ENCODE measurements at places on chromosomes 1 and 21. TPM values are rescaled to one million over a fixed set of nuclear protein-coding genes. Genes with fewer than 3 reads are reported as not detected.
A peak's percentile ranks its signal among the peaks of the same experiment; 100 is the strongest.

- H3K36me3 ChIP-seq, result no peaks in the 10 kb centered on the region
- no peak overlapping the region for H3K4me3 ChIP-seq
- no peak for DNase-seq
- no peaks in the 10 kb centered on the region for H3K27me3 ChIP-seq
Measured at GRCh38 chr1:22760455-22760854, 49.8 kb downstream of the EPHB2 start.

- no peak overlapping the region for H3K4me3 ChIP-seq
- DNase-seq, result no peak
- H3K36me3 ChIP-seq, result peaks cover 41% of the 10 kb centered on the region
Measured at GRCh38 chr21:31974454-31974985, 101.7 kb downstream of the HUNK start.

Gene KLHDC9
- total RNA-seq, result 14.7 TPM

DNA sequence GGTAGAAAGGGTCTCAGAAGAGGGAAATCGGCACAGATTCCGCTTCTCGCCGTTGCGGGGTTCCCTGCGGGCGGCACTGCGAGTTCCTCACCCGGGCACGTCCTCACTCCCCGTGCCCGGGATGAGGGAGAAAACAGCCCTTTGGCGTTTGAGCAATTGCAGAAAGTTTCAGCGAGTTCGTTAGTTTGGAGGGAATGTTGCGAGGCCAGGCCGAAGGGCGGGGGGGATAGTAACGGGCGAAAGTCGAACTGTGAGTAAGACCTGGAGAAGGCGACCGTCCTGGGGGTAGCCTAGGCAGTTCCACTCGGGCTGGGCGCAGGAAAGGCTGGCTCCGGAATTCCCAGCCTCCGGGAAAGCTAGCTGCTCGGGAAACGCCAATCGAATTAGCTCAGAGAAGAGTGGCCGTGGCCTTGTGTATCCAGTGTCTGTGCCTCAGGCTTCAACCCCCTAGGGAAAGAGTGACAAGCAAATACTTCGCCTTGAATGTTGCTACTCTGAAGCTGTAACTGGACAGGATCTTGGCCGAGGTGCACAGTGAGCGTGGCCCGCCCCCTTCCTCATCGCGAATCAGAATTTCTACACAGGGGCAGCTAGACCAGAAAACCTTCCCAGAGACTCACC, 787 bp downstream of the PTGFR start:
- H3K4me1 ChIP-seq, result peaks cover 9% of the 10 kb centered on the region
- peak; percentile 24 for DNase-seq
- no peaks in the 10 kb centered on the region for H3K36me3 ChIP-seq

DNA sequence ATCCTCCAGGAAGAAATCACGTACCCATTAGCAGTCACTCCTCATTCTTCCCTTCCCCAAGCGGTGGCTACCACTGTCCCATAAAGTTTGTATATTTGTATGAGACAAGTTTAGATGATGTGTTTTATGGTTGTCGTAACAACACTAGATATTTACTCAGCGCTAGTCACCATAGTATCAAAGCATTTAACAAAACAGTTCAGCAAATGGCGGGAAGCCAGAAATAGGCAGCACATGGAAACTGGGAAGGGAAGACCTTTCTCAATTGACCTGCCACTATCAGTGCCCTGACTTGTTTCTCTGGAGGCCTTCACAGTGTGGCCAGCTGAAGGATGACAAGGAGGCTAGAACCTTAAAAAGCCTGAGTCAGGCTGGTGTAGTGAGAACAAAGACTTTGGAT, 31.1 kb downstream of the CNST start:
- DNase-seq, result no peak
- peaks cover 10% of the 10 kb centered on the region for H3K4me1 ChIP-seq
- H3K27ac ChIP-seq, result no peak overlapping the region
- H3K36me3 ChIP-seq, result peaks cover 11% of the 10 kb centered on the region
- no peaks in the 10 kb centered on the region for H3K27me3 ChIP-seq
- H3K4me3 ChIP-seq, result no peak overlapping the region

Gene KLHDC7A
- 1.6 TPM for total RNA-seq

Measured in progenitor cell of endocrine pancreas (in vitro differentiated cells).